ENCODE measurements at places on chromosomes 4 and X.

- no peak for DNase-seq
Observed at GRCh38 chr4:183499389-183499788, 5.5 kb upstream of the ING2 start.

DNA sequence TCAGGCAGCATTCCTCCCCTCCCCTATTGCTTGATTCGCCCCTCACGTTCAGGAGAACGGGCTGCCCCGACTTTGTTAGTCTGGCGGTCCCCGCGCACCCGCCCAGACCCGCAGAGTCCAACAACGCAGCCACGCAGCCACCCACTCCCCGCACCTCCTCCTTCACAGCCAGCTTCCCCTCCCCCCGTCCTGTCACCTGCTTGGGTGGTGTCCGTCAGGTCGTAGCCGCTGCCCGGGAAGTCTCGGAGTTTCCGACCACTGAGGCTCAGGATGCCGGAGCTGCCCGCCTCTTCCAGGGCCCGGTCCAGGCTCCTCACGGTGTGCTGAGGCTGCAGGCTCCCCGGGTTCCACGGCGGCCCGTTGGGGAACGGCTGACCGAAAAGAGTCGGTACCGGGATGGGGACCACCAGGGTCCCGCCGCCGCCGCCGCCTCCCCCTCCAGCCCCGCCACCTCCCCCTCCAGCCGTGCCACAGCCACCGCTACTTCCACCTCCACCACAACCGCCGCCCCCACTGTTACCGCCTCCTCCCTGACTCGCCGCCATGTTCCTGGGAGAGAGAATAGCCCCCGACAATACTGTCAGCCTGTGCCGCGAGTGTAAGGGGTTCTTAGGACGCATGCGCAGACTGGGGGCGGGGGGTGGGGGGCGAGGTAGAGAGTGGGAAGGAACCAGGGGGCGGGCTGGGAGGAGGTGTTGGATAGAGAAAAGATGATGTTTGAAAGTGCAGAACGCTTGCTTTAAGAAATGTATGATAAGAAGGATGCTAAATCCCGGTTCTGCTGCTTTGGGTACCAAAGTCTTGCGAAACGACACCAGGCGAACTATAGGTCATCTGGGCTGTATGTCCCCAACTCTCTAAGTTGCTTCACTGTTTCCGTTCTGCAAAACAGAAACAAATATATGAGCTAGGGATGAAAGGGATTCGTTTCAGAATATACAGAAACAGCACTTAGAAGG lies at the start of gene LRCH2:
LRCH2 (minus strand) TSS at position 600 of the 959 bp plus-strand sequence; CDS start at position 545, 55 bp downstream.
- DNase-seq, result no peak

DNA sequence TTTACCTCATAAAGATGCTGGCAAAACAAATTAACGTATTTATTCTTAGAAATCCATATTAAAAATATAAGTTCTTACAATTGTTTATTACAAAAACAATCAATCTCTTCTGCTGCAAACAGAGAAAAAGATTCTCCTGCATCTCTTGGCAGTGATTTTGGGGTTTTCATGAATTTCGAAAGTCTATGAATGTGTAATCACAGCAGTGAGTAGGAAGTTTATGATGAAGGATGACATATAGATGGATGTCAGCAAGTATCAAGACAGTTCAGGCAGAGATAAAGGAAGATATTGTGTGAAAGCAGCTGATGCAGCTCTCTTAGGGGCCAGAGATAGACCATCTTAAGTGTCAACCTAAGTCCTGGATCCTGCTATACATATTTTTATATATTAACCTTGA lies 196.9 kb upstream of the BANK1 start:
- DNase-seq, result no peak

GRCh38 chr4:158826882-158827281 lies 58.1 kb downstream of the FNIP2 start:
- no peak for DNase-seq

DNA sequence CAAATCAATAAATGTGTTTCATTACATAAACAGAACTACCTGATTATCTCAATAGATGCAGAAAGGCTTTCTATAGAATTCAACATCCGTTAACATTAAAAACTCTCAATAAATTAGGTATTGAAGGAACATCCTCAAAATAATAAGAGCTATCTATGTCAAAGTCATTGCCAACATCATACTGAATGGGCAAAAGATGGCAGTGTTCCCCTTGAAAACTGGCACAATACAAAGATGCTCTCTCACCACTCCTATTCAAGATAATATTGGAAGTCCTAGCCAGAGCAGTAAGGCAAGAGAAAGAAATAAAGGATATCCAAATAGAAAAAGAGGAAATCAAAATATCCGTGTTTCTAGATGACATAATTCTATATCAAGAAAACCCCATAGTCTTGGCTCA lies 466.4 kb downstream of the MAGEE1 start:
- no peak for DNase-seq

DNA sequence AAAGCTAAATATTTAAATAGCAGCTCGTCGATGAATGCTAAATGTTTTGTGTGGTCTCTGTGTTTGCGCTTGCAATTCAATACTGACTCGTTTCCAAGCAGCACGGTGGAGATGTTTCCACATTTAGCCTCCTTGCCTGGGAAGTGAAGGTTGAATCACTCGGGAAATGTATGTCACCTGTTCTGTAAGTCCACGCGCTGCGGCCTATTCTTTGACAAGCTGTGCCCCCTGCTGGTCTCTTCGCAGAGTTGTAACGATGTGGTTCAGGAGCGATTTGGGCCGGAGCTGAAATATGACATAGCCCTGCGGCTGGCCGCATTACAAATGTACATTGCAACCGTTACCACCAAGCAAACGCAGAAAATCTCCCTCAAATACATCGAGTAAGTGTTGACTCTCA lies 89.6 kb upstream of the PRPS2 start:
- DNase-seq, result no peak

DNA sequence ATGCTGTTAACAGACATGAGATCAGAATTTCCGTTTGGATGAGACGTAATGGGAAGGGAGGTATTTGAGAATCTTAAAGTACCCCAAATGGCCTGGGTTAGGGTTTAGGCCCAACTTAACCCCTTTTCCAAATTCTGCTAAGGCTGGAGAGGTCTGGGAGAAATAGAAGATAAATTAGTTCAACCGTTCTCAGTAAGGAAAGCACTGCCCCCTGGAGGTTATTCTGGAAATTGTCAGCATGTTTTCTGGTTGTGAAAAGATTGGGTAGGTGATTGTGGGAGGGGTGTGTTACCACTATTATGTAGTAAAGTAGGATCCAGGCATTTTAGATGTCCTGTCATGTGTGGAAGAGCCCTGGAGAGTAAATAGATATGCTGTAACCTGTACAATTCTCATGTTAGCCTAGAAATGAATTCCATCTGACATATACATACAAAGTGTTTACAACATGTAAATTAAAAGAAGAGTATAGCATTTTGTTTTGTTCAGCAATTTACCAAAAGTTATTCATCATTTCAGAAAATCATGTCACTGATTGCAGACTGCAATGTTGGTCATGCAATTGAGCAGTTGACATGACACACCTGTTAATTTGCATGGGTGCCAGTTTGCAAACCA lies 26.8 kb upstream of the GRXCR1 start:
- DNase-seq, result no peak

GRCh38 chr4:151641167-151641566 lies 119.6 kb downstream of the GATB start:
- DNase-seq, result no peak

GRCh38 chr4:32022071-32022470 lies 1301.9 kb downstream of the PCDH7 start:
- DNase-seq, result no peak

DNA sequence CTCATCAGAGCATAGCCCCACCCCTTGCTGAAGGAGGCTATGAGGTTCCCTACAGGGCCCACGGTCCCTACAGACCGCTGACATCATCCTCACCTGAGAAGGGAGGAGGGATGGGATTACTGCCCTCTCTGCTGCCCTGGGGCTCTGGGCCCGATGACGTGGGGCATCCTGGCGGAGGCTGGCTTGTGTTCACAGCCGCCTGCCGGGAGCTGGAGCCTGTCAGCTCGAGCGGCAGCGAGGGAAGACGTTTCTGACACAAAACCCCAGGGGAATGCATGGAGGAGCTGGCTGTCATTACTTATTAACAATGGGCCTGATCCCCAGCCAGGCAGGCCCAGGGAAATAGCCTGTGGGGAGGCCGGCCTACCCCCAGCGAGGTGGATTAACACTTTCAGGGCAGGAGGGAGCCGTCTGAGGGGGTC lies 106.6 kb upstream of the ATP6AP2 start:
- no peak for DNase-seq

DNA sequence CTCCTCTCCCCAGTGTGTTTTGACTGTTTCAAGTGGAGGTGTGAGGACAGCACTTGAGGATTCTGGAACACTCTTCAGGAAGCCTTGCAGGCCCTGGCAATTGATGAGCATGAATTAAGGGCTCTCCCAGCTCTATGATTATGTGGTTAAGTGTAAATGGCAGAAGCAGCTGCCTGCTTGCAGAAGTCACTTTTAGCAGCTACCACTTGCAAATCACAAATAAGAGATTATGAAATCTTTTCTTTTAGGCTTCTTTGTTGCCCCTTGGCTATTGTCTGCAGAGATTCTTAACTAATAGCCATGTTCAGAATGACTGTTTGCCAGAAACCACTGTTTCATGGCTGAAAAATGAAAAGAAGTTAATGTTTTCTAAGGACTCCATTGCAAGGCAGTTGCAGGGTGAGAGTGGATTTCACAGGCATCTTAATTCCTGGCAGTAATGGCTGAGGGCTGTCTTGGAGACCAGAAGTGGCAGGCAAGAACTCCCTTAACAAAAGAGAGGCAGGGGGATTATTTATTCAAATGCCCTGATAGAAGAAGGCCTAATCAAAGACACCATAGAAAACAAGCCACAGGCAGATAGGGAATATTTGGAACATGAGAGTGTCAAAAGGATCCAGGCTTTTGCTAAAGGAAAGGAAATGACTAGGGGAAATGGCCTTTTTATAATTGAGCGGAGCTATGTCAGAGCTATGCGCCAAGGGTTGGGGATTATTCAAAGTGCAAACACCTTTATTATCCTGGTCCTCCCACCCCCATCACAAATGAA lies 8.3 kb upstream of the HOPX start:
- DNase-seq, result no peak

GRCh38 chrX:30183554-30183953 lies 31.8 kb upstream of the MAGEB2 start:
- DNase-seq, result no peak

DNA sequence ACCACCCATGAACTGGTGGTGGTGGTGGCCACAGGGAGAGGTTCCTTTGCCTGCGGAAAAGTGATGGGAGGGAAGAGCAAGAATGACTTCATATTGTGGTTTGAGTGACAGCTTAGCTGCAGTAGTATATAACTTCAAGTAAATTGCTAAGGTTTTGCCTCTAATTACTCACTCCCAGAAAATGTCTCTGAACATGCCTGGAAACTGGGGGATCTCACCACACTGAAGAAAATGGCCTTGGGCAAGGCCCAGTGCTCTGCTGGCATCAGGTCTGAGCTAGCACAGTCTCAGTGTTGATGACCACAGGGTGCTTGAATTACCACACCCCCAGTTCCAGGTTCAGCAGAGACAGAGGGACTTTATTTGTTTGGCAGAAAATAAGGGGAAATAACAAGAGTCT lies 2085.4 kb downstream of the ARAP2 start:
- no peak for DNase-seq

Data from vagina (tissue), 2 donors.